Dermis microvascular lymphatic vessel endothelial cell (primary cell): ENCODE measurements at places on chromosomes 6 and 20.

- DNase-seq: no peak
Measured at GRCh38 chr6:130426066-130426721, 60.4 kb downstream of the TMEM200A start.

- no peak for DNase-seq
Measured at GRCh38 chr6:151630991-151631655, 137.3 kb downstream of the CCDC170 start.

GRCh38 chr20:61053889-61054288 is 198.2 kb upstream of the CDH4 start:
- no peak for DNase-seq

- DNase-seq: no peak
Measured at GRCh38 chr6:125812394-125813292, 21.9 kb downstream of the NCOA7 start.

DNA sequence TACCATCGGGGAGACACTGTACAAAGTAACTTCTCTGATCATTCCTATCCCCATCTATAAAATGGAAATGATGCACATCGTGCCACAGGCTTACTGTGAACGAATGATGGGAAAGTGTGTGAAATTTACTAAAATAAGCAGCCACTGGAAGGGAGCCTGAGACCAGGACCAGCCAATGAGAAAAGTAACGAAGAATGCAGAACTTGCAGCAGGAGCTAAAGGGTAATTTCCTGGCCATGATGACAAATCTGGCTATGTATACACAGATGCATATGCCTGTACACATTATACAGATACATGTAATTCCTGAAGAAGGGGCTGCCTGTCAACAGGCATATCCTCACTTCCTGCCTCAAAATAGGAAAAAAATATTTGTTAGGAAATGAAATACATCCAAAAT is 47.4 kb downstream of the GMDS start:
- peak; percentile 40 for DNase-seq
